ENCODE measurements at places on chromosomes 5 and 9.

GRCh38 chr5:32069396-32069795 lies 104.7 kb downstream of the GOLPH3 start:
- DNase-seq, result no peak

GRCh38 chr9:91844190-91844589 lies 105.8 kb downstream of the ROR2 start:
- DNase-seq, result no peak

DNA sequence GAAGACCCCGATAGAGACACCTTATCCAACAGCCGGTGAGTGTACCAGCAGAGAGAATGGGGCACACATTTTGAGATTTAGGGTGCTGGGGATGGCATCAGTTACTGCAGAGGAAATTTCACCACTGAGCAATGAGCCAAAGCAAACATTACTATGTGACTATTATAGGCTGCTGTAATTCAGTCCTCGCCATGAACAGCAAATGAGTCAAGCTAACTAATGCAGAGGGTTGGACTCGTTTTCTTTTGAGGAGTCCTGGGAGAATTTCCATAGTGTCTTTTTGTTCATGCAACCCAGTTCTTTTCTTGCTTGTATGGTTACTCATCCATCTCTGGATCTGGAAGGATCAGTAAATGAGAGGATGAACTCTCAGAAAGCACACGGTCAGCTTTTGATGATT lies 323.8 kb downstream of the PSAT1 start:
- DNase-seq, result no peak

DNA sequence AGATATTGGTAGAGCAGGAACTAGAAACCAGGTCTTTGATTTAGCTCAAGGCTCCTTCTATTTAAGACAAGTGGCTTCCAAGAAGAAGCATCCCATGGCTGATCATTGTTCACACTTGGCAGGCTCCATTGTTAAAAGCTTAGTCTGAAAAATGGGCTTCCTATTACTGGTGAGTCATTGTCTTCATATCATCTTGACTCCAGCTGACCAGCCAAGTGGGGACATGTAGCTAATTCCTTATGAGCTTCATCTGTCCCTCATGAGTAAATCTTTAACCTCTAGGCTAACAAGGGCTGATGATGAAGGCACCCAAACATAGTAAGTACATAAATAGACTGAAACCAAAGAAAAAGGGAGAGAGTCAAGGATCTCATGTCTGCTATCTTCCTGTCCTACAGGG lies 530.3 kb upstream of the KLF4 start:
- DNase-seq, result no peak

GRCh38 chr9:97908705-97909104 lies 13.6 kb downstream of the TRMO start:
- DNase-seq, result no peak

DNA sequence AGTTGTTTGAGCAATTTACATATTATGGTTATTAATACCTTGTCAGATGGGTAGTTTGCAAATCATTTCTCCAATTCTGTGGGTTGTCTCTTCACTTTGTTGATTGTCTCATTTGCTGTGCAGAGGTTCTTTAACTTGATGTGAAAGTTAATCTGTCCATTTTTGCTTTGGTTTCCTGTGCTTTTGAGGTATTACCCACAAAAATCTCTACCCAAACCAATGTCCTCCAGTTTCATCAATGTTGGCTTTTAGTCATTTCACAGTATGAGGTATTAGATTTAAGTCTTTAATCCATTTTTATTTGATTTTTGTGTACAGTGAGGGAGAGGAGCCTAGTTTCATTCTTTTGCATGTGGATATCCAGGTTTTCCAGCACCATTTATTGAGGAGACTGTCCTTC lies 82.4 kb downstream of the MRPS30 start:
- DNase-seq, result no peak

DNA sequence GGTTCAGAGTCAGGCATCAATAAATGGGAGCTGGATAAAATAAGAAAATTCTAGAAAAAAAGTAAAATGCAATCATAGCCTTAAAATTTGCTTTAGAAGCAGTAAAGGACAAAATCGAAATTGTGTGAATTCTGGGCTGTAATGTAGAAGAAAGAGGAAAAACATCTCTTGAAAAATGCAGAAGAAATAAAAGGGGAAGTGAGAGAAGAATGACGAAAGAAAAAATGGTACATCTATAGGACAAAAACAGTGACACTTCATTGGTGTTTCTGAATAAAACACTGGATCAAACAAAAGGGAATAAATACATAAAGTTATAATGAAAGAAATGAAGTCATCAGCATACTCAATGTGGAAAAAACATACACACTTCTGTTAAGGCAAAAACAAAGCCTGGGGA lies 642.3 kb downstream of the ACTL7B start:
- no peak for DNase-seq

DNA sequence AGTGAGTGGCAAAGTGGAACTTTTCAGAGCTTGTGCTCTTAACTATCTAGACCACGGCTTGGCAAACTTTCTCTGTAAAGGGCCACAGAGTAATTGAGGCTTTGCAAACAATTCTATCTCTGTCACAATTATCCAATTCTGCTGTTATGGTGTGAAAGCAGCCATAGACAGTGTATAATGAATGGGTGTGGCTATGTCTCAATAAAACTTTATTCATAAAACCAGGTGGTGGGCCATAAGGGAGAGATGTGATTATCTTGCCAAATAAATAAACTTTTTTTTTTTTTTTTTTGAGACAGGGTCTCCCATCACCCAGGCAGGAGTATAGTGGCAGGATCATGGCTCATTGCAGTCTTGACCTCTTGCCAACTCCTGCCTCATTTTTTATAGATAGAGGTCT lies 78.7 kb upstream of the GNA14 start:
- no peak for DNase-seq

DNA sequence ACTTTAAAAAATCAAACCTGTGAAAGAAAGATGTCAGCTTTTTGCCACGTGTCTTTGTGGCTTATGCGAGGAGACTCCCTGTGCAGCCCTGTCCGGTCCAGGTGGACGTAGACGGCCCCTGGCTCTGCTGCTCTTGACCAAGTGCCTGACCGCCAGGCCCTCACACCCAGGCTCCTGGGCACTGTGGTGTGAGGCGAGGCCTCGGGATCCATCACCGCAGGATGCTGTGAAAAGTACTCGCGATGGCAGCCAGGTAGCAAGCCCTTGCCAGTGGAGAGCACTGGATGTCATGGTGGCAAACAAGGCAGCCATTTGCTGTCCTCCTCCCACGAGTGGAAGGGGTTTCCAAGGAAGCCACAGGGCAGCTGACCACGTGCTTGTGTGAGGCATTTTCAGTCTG lies 245.1 kb downstream of the CACNA1B start:
- DNase-seq, result no peak

DNA sequence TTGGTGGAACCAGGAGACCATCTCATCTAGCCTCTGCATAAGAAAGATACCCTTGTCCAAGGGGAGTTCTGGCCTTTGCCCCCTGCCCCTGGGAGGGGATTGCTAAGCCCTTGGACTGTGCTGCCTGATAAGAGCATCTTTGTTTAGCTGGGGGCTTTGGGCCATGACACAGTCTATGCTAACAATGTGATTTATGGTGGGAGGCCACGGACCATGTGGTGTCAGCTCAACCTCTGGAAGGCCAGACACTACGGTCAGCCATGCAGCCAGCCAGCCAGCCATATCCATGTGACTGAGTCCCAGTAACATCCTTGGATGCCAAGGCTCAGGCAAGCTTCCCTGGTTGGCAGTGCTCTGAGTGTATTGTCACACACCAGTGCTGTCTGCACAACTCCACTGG lies 244.4 kb downstream of the FSTL4 start:
- no peak for DNase-seq

GRCh38 chr5:97182571-97183099 lies 412 bp downstream of the RIOK2 start:
- DNase-seq, result no peak

DNA sequence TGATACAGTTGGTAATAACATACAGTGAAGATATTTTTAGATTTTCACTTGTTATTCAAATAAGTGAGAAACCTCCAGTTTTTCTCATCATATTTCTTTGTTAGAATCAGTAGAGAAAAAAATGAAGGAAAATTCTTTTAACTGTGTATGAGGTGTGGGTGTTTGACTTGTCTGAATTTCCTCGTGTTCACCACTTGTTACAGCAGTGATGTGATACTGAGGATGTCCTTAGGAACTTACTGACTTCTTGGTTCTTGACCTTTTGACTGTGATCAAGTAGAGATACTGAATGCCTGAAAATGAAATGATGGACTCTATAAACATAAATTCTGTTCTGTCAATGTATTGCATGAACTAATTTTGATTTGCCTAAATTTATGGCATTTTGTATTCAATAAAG lies 10.7 kb downstream of the PBX3 start:
- DNase-seq, result no peak

- DNase-seq, result no peak
These were observed 31.8 kb upstream of the TLR4 start for GRCh38 chr9:117672369-117672768.

- no peak for DNase-seq
These were observed 160.1 kb upstream of the CDKN2B start for GRCh38 chr9:22169243-22169642.

DNA sequence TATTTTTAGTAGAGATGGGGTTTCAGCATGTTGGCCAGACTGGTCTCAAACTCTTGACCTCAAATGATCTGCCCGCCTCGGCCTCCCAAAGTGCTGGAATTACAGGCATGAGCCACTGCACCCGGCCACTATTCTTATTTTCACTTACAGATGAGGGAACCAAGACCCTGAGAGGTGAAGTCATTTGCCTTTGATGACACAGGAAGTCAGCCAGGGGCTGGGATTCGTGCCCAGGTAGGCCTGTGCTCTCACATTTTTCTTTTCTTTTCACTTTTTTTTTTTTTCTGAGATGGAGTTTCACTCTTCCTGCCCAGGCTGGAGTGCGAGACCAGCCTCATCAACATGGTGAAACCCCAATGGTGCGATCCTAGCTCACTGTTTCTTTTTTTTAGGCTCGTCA lies 22.2 kb downstream of the ENG start:
- no peak for DNase-seq

DNA sequence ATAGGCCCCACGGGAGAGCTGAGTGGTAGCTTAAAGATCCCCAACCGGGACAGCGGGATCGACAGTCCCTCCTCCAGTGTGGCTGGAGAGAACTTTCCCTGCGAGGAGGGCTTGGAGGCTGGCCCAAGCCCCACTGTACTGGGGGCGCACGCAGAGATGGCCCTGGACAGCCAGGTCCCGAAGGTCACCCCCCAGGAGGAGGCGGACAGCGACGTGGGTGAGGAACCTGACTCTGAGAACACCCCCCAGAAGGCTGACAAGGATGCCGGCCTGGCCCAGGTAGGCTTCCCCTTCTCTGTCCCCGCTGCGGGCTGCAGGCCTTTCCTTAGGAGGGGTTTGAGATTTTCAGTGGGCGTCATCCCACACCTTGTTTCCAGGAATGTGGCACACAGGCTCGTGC lies 29.1 kb downstream of the FGD3 start:
- no peak for DNase-seq

- no peak for DNase-seq
These were observed 70.5 kb downstream of the SNX24 start for GRCh38 chr5:122915717-122916461.

DNA sequence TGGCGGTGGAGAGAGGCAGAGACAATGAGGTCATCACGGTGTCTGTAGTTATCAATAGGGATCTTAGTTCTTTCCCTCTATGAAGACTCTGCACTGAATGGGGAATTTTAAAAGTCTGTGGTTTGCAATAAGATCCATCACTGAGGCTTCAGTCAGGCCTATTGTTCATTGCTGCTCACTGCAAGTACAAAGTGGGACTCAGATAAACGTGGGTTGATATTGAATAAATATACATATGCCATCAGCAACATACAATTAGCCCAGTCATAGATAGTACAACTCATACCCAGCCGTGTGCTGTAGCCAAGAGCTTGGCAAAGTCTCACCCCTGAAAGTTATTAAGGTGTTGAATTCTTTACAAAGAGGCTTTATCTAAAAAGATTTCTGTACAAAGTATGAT lies 88.4 kb downstream of the ENC1 start:
- DNase-seq, result no peak

DNA sequence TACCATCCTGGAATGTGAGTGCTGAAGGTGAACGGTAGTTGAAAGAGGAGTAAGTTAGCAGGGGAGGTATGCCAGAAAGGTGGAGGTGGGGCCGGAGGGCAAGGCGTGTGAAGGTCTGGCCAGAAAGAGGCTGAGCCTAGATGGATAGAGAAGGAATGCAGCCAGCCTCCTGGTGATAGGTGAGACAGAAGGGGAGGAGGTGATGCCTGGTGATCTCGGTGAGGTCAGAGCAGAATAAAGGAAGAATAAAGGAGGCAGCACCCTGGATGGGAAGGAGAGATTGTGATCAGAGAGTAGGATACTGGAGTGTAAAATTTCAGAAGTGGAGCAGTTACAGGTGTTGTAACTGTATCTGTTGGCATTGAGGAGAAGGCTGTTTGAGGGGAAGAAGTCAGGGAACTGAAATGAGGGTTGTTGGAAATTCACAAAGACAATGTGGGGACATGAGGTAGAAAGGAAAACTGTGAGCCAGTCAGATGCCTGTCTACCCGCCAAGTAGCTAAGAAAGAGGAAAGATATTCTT lies 2.0 kb downstream of the GNG10 start:
- DNase-seq, result no peak

DNA sequence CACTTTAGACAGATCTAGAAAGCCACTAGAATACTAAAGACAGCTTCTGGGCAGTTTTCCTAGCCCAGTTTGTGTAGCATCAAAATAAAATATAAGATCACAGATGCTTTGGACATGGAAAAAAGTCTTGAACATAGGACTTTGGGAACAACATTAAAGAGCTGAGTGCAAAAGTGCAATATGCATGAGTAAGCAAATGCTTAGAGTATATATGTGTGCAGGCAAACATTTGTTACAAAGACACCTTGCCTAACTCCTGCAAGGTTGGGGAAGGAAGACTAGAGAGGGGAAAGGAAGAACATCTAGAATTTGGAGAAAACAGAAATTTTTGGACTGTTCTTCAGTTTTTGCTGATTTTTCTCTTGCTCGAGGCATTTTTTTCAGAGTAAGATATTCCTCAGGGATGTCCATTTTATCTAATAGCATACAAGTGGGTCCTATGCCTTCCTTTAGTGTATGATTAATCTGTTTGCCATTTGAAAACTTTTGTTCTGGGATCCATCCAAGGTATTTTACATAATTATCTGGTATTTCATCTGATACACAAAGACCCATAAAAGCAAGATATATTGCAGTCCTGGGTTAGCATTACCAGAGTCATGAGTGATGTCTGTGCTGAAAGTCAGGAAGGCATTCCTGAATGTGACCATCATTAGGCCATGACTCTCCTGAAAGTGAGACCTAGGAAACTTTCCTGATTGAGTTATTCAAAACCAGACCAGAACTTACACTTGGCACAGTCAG lies 142.0 kb upstream of the RGMB start:
- no peak for DNase-seq

DNA sequence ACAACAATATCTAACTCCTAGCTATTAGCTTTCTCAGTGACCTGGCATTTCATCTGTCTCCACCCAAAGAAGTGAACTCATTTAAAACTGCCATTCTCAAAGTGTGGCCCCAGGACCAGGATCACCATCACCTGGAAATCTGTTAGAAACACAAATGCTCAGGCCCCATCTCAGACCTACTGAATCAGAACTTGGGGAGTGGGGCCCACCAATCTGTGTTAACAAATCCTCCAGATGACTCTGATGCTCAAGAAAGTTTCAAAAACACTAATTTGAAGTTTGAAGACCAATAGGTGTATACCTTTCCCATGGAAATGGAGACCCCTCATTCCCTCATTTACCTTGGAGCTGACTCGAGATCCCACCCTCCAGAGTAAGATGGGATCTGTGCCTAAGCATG lies 72.3 kb downstream of the PRELID2 start:
- DNase-seq, result no peak

- DNase-seq, result no peak
These were observed 9.2 kb downstream of the DCANP1 start for GRCh38 chr5:135437796-135438560.

All from stimulated activated CD8-positive, alpha-beta memory T cell treated with anti-CD3 and anti-CD28 coated beads, Interleukin-2, amount 100 ng/mL, for 48 hours (primary cell).